ENCODE measurements at places on chromosomes 12 and 14. TPM values are rescaled to one million over a fixed set of nuclear protein-coding genes. Genes with fewer than 3 reads are reported as not detected.

The NDUFA12 gene
- 74.6 TPM for polyA plus RNA-seq

The AHNAK2 gene
- polyA plus RNA-seq, result 31.8 TPM

The SMARCD1 gene
- polyA plus RNA-seq, result 60.4 TPM

The MPHOSPH9 gene
- polyA plus RNA-seq, result 19.3 TPM

The KRT78 gene
- polyA plus RNA-seq, result not detected

The SERPINA1 gene
- polyA plus RNA-seq, result 0.61 TPM

The GALNT6 gene
- polyA plus RNA-seq, result 0.57 TPM

The TMCC3 gene
- polyA plus RNA-seq, result 23.2 TPM

The OR6C6 gene
- polyA plus RNA-seq, result not detected

The SIX1 gene
- 85.1 TPM for polyA plus RNA-seq

The CCND2 gene
- polyA plus RNA-seq, result 85.3 TPM

The RD3L gene
- not detected for polyA plus RNA-seq

The FOXN3 gene
- polyA plus RNA-seq, result 67.6 TPM

The TAS2R13 gene
- not detected for polyA plus RNA-seq

The CMA1 gene
- not detected for polyA plus RNA-seq

The PDE3A gene
- 10.4 TPM for polyA plus RNA-seq

The FERMT2 gene
- 80.5 TPM for polyA plus RNA-seq

The SOCS2 gene
- polyA plus RNA-seq, result 16.6 TPM

The GPD1 gene
- 81.1 TPM for polyA plus RNA-seq
